ENCODE measurements at places on chromosomes 2 and 18.

GRCh38 chr2:177359836-177360595 lies 32.6 kb upstream of the AGPS start:
- no peak for DNase-seq

- no peak for DNase-seq
Measured at GRCh38 chr18:60147323-60147722, 225.3 kb downstream of the MC4R start.

DNA sequence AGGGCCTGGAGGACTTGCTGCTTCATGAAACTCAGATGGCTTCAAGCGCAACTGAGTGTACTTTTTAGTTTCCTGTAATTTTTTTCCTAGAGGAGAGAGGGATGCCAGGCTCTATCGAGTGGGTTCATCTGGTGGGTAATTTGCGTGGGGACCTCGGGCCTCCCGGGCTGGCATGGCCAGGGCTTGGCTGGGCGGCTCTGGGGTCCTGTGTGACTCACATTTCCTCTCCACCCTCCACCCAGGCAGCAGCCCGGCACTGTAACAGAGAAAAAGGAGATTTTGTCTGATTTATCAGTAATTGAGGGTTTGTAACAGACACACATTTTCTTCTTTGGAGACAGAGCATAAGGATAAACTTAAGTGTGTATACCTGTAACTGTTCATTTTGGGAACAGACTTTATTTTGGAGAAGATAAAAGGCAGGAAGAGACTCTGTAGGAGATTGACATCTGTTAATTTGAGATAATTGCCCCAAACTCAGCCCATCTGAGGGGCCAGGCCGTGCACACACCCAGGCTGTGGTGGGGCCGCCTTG lies 64.3 kb downstream of the NFATC1 start:
- DNase-seq = no peak

DNA sequence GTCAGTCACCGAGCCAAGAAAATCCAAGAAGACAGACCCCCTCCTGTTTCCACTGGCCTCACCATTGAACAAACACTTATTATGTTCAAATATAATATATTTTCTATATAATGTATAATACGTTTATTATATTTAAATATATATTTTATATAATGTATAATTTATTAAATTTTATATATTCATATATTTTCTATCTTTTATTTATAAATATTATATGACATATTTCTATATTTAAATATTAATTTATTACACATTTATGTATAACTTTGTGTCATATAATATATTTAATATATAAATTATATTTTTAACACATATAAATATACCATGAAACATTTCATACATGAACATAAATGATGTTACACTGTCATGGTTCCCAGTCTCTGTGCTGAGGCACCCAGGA lies 60.9 kb upstream of the RMDN2 start:
- DNase-seq = no peak

- no peak for DNase-seq
Measured at GRCh38 chr2:53257287-53257686, 510.3 kb upstream of the CHAC2 start.

GRCh38 chr18:36017232-36017631 lies 44.8 kb downstream of the RMP24 start:
- no peak for DNase-seq

DNA sequence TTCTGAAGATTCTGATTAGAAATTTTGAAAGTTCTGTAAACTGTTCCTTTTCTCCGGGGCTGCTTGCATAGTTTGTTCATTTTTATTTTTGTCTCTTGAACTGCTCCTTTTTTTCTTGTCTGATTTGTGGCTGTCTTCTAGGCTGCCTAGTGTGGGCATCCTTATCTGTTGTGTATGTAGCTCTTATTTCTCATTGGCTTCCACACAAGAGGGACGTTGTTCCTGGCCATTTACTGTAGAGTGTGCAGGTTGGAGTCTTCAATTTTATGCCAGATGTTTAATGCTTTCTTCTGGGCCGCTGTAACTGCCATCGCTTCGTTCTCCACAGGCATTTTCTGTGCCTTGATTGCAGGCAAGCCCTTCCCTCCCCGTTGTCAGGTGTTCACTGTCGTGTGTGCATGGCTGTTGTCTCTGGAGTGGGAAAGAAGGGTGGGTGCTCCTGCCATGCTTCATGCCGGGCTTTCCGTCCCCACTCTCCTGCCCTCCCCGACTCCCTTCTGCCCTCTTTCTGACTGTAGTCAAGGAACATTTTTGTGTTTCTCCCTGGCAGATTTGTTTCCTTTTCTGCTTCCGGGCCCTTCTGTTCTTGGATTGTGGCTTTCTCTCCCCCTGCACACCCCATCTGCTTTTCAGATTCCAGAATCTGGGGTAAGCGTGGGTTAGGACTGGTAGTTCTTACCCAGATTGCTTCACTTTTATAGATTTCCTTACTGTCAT lies 15.5 kb downstream of the CEP192 start:
- no peak for DNase-seq

DNA sequence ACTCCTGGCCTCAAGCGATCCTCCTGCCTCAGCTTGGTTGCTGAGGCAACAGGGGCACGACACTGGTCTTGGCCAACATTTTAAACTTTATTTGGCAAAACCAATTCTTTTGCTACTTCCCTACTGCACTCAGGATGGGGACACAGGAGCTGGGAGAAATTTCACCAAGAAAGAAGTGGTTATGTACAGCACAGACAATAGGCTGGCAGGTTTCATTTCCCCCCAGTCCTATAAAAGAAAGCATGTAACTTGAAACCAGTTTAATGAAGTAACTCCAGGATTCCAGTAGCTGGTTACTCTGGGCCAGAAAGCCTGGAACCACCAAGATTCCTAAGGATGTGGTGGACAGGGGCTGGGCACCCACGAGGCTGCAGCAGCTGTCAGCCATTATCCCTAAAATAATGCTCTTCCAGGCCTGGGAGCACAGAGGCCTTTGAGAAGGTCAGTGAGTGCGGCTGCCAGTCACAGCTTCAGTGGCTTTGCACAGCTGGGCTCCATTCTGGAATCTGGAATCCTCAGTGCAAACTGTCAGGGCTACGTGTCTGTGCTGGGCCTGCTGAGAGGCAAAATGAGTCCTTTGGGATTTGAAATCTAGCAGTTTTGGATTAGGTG lies 142.3 kb upstream of the ITGA6 start:
- DNase-seq = no peak

GRCh38 chr2:235216901-235217300 lies 265.1 kb downstream of the SH3BP4 start:
- no peak for DNase-seq

GRCh38 chr2:163407296-163407695 lies 328.5 kb downstream of the FIGN start:
- no peak for DNase-seq

DNA sequence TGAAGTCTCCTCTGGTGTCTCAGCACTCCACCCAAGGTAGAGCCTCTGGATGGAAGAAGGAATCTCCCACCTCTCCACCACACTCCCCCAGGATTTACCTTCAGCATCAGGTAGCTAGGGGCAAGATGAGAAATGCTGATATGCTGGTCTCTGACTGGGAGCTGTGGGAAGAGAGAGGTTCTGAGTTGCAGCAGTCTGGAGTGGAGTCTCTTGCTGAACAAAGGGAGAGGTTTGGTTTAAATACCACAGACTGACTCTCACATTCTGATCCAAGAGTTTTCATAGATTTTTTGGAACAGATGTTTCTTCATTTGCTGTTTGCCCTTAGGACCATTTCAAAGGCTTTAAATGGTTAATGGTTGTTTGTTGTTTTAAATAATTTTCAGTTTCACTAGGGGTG lies 1.1 kb upstream of the CFLAR start:
- no peak for DNase-seq

GRCh38 chr2:122237450-122237849 lies 482.0 kb downstream of the TSN start:
- DNase-seq = no peak

- no peak for DNase-seq
Measured at GRCh38 chr2:73285159-73285739, 971 bp upstream of the FBXO41 start.

DNA sequence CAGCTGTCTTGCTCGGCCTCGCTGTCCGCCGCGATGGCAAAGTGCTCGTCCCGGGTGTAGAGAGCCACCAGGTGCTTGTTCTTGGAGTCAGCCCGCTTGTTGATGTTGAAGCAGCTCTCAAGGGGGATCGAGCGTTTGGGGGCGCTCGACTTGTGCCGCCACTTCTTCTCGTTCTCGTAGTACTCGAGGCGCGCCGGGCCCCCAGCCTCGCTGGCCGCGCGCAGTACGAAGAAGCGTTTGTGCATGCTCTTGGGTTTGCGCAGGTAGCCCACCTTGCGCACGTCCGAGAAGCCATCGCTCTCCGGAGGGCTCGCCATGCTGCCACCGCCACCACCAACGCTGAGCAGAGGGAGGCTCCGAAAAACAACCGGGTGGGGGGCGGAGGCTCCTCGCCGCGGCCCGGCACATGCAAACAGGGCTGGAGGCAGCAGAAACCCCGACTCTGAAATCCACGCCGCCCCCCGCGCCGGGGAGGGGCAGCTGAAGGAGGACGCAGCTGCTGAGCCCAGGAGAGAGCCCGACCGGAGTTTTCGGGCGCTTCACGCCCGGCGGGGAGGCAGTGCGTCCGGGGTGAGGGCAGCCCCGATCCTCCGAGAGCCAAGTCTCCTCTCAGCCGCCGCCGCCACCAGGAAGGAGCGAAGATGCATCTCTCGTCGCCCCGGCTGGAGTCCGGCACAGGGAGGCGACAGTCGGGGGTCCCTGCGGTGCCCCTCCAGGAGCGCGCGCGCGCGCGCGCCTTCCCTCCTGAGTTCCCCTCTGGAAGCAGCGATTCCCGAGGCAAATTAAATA lies 1.0 kb downstream of the IRS1 start:
- DNase-seq = peak; percentile 60

GRCh38 chr2:73762571-73762970 lies 17.3 kb downstream of the DUSP11 start:
- DNase-seq = no peak

- no peak for DNase-seq
Measured at GRCh38 chr2:121778741-121779487, 23.5 kb downstream of the TSN start.

- DNase-seq = no peak
Measured at GRCh38 chr2:112817082-112817689, 19.4 kb downstream of the IL1B start.

DNA sequence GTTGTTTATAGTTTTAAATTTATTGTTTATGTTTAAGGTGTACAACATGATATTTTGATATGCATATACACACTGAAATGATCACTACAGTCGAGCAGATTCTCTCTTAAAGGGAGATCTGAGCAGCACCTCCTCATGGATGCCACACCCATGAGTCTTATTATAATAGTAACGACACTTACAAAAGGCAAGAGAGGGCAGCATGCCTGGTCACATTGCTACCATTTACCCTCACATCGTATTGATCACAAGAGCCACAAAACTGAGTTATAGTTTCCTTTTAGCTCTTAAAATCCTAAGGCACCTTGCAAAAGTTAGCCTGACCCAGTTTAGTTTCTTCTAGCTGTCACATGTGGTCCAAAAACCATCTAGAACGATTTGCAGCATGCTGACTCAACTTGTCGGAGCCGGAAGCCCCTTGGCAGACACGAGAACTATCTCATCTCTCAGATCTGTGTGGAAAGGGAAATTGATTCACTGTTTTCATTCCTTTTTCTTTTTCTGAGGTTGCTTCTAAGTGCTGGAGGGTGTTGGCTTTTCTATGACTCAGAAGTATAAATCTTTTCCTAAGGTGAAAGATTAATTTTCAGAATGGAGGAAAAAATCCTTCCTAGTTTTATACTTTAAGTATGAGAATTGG lies 85.3 kb downstream of the CDC42EP3 start:
- peak; percentile 74 for DNase-seq

GRCh38 chr18:80042785-80043184 lies 8.6 kb downstream of the RBFA start:
- DNase-seq = no peak

GRCh38 chr2:136248242-136248641 lies 130.3 kb upstream of the CXCR4 start:
- DNase-seq = no peak

GRCh38 chr2:37219046-37219445 lies 12.3 kb downstream of the CEBPZ start:
- DNase-seq = no peak

GRCh38 chr18:7793100-7793499 lies 226.0 kb downstream of the PTPRM start:
- DNase-seq = no peak

- no peak for DNase-seq
Measured at GRCh38 chr18:36101943-36102342, 27.2 kb downstream of the SLC39A6 start.

DNA sequence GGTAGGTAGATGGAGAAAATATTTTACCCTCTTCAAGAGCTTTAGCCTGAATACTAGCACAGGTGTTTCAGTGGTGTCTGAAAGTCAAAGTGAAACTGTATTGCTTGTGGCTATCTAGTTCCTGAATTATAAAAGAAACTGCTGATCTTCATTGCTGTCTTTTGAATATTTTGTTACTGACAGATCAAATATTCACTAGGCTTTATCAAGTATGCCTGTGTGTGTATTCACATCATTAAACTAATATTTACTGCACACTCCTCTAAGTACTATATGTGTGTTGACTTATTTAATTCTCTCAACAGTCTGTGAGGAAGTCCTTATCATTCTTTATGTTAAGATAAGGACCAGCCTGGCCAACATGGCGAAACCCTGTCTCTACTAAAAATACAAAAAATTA lies 139.6 kb downstream of the SOCS6 start:
- no peak for DNase-seq

GRCh38 chr2:197311421-197312033 lies 947 bp upstream of the ANKRD44 start:
- DNase-seq = no peak
